COLO829 (cell line): ENCODE measurements at places on chromosomes 13 and 19.

GRCh38 chr19:47573071-47574026 lies at the start of gene ZNF541:
Gene ZNF541 (minus strand): TSS chr19:47573148. CDS start chr19:47555856, 17,292 bp downstream.
- DNase-seq = no peak

GRCh38 chr19:15787611-15788155 lies at the start of gene OR10H5:
Gene OR10H5 (plus strand): TSS chr19:15787661. CDS start chr19:15794049, 6,388 bp downstream.
- no peak for DNase-seq

DNA sequence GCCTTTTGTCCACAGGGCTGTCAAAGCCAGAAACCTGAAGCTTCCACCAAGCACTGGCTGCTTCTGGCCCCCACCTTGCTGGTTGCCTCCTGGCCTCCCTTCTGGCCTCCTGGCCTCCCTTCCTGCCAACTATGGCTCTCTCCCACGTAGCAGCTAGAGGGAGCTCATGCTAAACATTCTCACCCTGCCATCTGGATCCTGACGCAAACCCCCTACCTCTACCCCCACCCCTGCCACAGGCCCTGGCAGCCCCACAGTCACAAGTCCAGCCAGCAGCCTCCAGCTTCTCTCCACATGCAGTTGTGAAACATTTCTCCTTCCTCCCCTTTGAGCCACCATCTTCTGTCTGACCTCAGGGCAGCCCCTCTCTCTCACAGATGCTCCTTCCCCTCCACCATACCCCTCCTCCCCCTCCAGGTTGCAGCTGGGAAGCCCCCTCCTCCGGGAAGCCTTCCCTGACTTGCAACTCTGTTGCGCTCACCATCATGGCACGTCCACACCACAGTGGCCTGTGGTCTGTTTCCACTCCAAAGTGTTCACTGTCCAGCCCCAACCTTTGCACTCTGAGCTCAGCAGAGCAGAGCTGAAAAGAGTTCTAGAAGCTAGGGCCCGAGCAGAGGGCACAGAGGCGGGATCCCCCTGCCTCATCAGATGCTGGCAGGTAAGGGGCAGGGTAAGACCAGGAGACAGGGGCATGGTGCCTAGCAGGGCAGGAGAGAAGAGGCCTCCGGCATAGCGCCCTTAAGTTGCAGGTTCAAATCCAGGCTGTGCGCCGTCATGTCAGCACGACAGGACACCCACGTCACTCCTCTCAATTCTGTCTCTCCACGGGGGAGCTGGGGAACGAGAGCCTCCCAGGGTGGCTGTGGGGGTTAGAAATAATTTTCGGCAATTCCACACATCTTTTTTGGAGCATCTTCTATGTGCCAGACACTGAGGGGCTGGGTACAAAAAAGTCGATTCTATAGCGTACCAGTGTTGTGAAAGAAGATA lies 7.3 kb downstream of the ADGRL1 start:
- no peak for DNase-seq

DNA sequence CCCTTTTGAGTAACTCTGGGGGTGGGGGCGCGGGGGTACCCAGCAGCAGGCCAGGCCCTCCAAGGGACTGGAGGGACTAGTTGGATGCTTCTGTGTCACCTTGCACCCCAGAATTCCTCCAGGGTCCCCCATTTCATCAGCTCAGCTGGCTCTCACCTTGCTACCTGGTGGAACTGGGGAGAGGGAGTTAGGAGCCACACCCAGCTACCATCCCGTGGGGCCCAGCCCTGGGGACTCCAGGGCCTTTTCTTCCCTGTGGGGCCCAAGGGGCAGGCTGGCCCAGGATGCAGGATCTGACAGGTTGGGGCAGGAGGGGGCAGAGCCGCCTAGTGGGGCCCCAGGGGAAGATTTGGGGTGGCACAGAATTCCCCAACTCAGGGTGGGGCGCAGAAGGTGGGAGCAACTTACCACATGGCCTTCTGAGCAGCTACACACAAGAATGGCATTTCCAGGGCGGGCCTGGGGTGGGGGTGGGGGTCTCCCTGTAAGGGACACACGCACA lies 32.8 kb upstream of the NANOS3 start:
- DNase-seq = no peak

DNA sequence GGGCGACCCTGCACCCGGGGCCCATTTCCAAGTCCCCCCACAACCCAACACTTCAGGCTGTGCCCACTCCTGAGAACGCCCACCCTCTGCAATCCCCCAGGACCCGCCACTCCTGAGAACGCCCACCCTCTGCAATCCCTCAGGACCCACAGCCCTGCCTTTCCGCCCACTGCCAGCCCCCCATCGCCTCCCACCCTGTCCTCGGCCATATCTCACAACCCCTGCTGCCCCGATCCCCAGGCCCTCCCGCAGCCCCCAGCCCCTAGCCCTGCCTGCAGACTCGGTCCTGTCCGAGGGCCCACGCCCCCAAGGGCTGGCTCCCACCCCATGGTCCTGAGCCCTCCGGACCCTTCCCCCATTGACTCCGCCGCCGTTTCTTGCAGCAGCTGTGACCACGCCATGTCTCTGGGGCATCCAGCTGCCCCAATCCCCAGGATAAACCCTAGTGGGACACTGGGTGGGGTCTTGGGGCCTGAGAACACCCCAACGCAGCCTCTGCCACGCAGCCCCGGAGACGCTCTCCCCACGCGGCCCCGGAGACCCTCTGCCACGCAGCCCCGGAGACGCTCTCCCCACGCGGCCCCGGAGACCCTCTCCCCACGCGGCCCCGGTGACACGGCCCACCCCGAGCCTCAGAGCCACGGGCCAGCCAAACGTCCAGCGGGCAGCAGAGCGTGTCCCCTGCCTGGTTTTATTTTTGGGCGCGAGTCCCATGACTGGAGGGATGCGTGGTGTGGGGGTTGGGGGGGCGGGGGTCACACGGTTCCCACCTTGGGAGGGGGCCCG lies 17.0 kb downstream of the SBNO2 start:
- no peak for DNase-seq

DNA sequence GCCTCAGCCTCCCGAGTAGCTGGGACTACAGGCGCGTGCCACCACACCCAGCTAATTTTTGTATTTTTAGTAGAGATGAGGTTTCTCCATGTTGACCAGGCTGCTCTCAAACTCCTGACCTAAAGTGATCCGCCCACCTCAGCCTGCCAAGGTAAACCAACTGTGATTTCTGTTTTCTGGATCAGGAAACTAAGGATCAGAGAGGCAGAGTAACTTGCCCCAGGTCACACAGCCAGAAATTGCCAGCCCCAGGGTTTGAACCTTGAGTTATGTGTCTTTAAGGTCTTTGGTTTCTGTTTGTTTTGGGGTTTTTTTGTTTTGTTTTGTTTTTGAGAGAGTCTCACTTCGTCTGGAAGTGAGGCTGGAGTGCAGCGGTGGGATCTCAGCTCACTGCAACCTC lies 4.2 kb upstream of the PLIN3 start:
- DNase-seq = no peak

DNA sequence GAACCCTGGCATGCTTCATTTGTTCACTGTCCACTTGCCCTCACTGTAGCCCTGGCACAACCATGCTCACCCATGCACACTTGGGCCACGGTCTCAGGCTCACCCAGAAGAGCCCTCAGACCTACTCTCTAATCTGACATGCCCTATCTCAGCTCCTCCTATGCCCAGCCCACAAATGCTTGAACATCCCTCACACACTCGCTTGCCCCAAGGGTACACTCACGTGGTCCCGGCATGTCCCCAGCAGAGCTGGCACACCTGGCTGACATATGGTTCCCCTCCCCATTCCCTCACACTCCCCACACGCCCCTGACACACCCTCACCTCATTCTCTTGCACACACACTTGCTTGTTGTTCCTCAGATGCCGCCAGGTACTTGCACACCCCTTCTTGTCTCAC lies 55.7 kb downstream of the MAP4K1 start:
- no peak for DNase-seq

DNA sequence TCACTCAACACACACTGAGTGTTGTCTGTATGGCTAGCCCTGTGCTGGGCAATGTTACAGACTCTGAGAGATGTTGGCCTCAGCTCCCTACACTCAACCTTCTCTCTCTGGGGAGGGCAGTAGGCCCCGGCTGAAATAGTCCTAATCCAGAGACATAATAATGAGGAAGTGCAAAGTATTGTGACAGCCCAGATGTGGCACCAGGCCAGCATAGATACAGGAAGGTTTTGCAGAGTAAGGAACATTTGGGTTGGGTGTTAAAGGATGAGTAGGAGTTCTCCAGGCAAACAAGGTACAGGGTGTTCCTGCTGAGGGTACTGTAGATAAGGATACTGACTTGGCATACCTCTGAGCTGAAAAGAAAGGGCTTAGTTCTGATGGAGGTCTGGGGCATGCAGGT lies 2.4 kb downstream of the LIN7B start:
- DNase-seq = no peak

GRCh38 chr19:35498984-35499527 lies 8.8 kb upstream of the KRTDAP start:
- no peak for DNase-seq

- DNase-seq = peak; percentile 58
Measured at GRCh38 chr19:17086120-17086519, 10.5 kb downstream of the MYO9B start.

GRCh38 chr13:61187471-61187870 lies 228.2 kb downstream of the PCDH20 start:
- DNase-seq = no peak

DNA sequence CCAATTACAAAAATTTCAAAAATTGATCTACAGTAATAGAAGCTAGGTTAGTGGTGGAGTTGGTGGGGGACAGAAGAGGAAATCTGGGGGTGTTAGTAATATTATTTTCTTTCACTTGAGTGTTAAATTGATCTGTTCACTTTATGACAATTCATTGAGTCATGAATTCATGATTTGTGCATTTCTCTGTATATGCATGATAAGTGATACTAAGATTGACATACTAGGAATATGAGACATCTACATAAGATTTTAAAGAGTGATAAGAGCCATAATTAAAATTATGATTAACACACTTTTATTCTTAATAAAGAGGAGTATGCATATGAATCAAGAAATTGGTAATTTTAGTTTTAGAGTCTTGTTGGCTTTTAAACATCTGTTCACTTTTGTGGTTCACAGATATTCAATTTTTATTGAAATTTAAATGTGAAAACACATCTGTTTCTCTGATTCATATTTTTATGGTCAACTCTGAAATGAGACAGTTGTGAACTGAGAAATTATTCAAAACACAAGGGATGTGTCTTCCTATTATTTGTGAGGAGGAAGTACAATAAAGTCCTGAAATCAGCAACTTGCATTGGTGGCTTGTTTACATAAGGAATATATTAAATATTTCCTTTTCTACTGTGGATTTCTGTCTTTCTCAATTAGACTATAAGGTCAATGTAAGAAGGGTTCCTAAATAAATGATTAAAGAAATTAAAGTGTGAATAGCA lies 196.5 kb downstream of the ITGBL1 start:
- no peak for DNase-seq

- no peak for DNase-seq
Measured at GRCh38 chr19:10112895-10113591, 1.6 kb downstream of the P2RY11 start.

DNA sequence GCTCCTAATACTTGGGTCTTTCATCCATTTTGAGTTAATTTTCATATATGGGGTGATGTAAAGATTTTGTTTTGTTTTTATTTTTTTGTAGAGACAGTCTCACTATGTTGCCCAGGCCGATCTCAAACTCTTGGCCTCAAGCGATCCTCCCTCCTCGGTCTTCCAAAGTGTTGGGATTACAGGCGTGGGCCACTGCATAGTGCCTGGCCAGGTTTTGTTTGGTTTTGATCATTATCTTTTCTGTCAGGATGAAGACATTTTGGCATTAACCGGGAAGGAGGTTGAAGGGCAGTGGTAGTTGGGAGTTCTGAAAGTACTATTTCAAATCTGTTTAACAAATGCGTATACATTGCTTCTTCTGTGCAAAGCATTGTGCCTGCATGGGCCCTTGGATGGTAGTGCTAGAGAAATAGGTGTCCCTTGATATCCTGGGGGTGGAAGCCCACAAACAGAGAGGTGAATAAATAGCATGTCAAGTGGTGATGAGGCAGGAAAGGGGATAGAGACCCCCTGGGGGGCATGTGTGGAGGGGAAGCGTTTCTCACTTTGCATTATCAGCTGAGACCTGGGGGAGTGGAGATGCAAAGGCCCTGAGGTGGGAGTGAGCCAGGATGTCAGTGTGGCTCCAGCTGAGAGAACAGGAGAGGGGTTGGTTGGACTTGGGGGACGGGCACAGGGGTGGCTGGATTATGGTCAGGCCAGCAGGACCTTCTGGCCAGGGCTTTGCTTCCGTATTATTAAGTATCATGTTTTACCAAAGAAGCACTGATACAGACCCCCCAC lies 41.4 kb downstream of the GATAD2A start:
- no peak for DNase-seq

DNA sequence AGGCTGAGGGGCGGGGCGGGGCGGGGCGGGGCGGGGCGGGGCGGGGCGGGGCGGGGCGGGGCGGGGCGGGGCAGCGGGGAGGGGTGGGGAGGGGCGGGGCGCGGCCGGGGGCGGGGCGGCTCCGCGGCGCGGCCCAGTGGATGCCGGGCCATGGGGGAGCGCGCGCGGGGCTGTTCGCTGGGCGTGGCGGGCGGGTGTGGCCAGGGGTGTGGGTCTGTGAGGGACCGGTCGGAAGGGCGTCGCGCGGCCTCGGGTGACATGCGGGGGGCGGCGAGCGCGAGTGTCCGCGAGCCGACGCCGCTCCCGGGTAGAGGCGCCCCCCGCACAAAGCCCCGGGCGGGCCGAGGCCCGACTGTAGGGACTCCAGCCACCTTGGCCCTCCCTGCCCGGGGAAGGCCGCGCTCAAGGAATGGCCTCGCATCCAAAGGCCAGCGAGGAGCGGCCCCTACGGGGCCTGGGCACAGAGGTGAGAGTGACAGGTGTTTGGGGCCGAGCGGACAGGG lies at the start of gene ZFP28:
Gene ZFP28 (plus strand): TSS at position 188 of the 503 bp plus-strand sequence. CDS start 71 bp downstream, at position 259.
- DNase-seq = no peak

- DNase-seq = no peak
Measured at GRCh38 chr13:101415358-101416174, 742 bp downstream of the NALCN start.
